ENCODE measurements at places on chromosomes 13 and 19.

GRCh38 chr19:3224346-3225168 lies at the start of gene CELF5:
Gene CELF5 (plus strand): TSS chr19:3224661. CDS start chr19:3224740, 79 bp downstream.
- DNase-seq, result peak; percentile 79

GRCh38 chr13:39941236-39941635 lies 285.8 kb downstream of the COG6 start:
- no peak for DNase-seq

GRCh38 chr19:41861116-41861768 lies 1.2 kb downstream of the RPS19 start:
- DNase-seq, result no peak

DNA sequence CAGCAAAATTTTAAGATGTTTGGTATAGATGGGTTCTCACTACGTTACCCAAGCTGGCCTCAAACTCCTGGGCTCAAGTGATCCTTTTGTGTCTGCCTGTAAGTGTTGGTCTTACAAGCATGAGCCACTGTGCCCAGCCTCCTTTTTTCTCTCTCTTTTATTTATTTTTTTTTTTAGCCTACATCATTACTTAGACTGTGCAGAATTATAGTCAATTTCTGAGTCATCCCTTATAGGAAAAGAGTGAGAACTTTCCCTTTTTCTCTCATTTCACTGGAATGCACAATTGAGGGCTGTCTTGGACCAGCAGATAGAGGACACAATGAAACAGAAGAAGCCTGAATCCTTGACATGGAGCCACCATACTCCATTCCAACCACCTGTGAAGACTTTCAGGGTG lies 13.3 kb downstream of the TSKS start:
- DNase-seq, result peak; percentile 30

- no peak for DNase-seq
Observed at GRCh38 chr19:54905421-54905802, 536 bp upstream of the NCR1 start.

- DNase-seq, result no peak
Observed at GRCh38 chr19:7853770-7854128, 20.4 kb downstream of the PRR36 start.

GRCh38 chr19:4061683-4062418 lies 4.8 kb downstream of the ZBTB7A start:
- DNase-seq, result no peak

DNA sequence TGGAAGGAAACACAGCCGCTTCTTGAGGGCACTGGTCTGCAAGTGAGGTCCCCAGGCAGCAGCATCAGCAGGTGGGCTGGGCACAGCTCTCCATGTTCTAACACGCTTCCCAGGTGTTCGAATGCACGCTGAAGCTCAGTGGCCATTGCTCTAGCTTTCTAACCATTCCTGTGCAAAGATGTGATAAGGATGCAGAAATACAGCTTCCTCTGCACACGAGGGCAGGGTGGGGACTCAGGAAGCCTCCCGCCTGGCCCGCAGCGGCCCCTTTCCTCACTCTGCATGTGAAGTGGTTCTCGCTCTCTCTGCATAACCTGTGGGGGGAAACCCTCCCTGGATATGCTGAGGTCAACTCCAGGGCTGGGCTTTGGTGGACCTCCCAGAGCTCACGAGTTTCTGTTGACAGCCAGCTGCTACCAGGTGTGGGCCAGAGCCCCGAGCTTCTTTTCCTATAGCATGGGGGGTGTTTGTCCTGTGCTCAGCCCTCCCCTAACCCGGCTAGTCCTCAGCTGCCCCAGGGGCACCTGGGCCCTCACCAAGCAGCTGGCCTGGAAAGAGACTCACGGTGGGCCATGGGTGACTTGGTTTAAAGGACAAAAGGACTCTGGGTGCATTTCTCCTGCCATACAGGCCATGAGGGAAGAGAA lies 168.2 kb downstream of the TEX29 start:
- no peak for DNase-seq

- DNase-seq, result no peak
Observed at GRCh38 chr19:31041461-31041860, 307.8 kb downstream of the TSHZ3 start.

- DNase-seq, result no peak
Observed at GRCh38 chr19:840519-841206, at the start of gene PRTN3. Gene PRTN3 (plus strand): TSS chr19:840999. CDS start chr19:841009, 10 bp downstream.

- peak; percentile 77 for DNase-seq
Observed at GRCh38 chr13:24671386-24672113, 8.7 kb upstream of the ATP12A start.

DNA sequence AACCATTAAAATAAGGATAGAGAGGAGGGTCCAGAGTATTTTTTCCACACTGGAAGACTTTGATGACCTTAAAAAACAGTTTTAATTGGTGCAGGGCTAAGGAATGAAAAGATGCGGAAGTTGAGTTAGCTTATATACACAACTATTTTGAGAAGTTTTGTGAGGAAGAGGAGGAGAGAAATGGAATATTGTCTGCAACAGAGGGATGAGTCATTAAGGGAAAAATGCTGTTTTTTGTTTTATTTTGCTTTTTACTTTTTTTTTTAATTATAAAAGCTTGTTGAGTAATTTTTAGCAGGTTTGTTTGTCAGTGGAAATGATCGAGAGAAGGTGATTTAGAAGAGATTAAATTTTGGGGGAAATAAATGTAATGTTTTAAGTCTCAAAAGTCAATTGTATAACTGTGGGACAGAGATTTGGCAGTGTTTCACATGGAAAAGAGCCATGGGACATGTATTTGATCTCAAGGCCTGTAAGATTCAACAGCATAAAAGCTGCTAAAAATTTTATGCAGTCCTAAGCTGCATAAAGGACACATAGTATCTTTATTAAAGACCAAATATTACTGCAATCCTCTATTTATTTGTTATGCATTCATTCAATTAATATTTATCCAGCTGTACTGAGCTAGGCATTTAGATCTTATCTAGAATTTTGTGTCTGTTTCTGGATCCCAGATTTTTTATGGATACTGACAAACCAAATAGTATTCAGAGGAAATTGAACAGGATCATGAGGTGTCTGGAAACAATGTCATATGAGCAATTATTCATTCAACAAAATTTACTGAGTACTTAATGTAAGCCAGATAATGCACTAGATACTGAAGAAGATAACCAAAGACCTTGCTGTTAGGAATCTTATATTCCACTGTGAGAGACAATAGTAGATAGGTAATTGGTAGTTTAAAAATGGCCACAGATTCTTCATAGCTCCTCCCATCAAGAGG lies 72.7 kb downstream of the DNAJC15 start:
- no peak for DNase-seq

DNA sequence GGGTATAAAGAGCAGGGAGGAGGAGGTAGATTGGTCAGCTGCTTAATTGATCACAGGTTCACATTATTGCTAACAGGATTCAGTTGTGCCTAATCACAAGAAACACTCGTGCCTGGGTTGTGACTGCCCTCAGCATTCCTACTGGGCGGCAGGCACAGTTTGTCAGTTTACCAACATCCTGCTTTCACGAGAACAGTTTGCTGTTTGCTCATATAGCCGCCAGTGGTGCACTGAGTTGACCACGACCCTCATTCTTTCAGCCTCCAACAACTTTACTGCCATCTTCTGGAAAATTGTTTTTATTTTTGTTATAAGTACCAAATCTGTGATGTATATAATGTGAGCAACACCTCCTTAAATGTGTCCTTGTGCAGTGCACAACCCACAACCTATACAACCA lies 16.2 kb upstream of the IFT88 start:
- DNase-seq, result no peak

All from hepatic stellate cell (primary cell).